CD4-positive, alpha-beta T cell treated with Interleukin-1 beta for 1 hour (primary cell): ENCODE measurements at places on chromosomes 13 and 19.

DNA sequence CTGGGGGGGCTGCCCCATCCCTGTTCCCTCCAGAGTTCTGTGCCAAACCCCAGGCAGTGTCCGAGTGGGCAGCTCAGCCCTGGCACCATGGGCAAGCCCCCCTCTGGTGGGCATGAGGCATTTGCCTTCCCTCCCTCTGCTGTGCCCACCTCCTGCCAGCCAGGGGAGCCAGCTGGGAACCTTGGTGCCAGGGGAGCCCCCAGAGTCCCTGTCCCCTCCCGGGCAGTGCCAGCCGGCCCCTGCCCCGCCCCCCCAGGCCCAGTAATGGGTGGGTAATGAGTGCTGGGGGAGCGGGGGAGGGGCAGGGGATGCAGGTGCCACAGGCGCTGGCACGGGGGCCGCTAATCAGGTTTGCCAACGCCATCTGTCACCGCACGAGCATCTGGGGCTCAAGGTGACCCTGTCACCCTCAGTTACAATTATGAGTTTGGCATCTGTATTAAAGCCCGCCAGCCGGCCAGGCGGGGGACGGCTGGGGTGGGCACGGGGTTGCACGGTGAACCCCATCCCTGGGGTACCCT lies 5.9 kb downstream of the DAND5 start:
- DNase-seq = no peak

- DNase-seq = no peak
Measured at GRCh38 chr13:98984983-98985382, 7.1 kb upstream of the DOCK9 start.

- DNase-seq = no peak
Measured at GRCh38 chr13:74191410-74191809, 57.2 kb upstream of the KLF12 start.

GRCh38 chr13:42696191-42696590 lies 85.2 kb upstream of the FAM216B start:
- DNase-seq = no peak

GRCh38 chr13:99182439-99182838 lies 18.2 kb upstream of the UBAC2 start:
- DNase-seq = no peak

DNA sequence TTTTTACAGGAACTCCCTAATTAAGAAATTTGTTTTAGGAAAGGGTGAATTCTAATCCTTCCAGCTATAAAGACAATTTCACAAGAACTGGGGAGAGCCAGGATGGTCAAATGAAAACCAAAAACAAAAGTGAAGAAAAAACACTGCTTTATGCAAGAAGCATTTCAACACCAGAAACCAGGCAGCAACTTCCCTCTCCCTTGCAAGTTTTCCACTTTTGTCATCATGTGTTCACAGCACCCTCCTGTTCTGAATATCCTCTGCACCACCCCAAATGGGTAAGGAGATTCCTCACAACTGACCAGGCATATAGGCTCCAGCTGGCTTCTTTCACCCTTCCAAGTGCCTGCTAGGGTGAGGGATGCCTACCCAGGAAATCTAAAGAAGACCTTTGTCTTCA lies 328.1 kb downstream of the TBC1D4 start:
- no peak for DNase-seq

GRCh38 chr13:50616101-50616500 lies 227.4 kb downstream of the DLEU7 start:
- DNase-seq = no peak

GRCh38 chr19:12202250-12202649 lies 39.4 kb downstream of the ZNF136 start:
- DNase-seq = peak; percentile 64

GRCh38 chr13:43303033-43303729 lies 279.8 kb downstream of the DNAJC15 start:
- no peak for DNase-seq

- DNase-seq = no peak
Measured at GRCh38 chr19:54047616-54048015, 16.1 kb downstream of the VSTM1 start.

DNA sequence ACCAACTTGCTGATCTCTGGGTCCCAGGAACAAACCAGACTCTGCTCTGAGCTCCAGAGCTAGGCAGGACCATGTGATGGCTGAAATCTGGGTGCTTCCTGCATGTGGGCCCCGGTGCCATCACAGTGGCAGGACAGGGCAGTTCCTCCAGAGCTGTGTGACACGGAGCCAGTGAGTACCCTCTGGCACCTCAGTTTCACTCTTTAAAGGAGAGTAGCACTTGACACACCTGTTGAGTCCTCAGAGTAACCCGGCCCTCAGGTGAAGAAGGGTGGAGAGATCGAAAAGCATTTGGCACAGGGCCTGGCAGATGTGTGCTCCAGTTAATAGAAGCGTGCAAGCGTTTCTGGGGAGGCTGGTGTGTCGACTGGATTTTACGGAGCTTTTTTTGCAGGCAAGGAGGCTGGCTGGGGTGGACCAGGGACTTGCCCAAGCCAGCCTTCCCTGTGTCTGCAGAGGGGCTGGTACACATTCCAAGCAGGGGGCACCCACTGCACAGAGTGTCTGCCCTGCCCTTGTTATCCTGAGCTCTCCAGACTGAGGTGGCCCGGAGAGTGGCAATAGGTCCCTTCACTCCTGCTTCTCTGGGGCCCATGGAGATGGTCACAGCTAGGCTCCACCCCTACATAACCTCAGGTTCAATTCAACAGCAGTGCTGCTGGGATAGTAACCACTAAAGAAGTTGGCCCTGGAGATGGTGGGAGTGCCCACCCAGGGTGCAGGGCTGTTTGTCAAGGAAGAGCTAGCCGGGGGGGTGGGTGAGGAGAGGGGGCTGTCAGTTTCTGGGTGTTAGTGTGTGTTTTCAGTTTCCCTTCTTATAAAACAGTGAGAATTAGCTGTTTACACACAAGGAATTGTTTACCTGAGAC lies 8.3 kb downstream of the RPS19 start:
- no peak for DNase-seq

GRCh38 chr19:34057155-34057554 lies 115.1 kb upstream of the LSM14A start:
- DNase-seq = no peak

DNA sequence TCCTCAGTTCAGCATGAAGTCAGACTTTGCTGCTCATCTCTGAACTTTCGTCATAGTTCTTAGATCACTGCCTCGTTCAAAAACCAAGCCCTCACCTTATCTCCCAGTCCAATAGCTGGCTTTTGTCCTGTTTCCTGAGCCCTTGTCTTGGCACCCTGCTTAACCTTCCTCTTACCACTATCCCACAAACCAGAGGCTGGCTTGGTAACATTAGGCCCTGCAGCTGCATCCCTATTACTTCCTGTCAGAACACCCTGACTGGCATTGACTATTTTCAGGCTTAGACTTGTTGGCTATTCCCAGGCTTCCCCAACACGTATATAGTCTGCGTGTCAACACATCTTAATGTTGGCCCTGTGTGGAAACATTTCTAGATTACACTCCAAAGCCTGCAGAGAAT lies 172.4 kb downstream of the VWA8 start:
- DNase-seq = no peak

- no peak for DNase-seq
Measured at GRCh38 chr13:99331881-99332293, 24.7 kb upstream of the GPR183 start.

GRCh38 chr13:78193846-78194245 lies 275.2 kb upstream of the EDNRB start:
- no peak for DNase-seq
